ENCODE measurements at places on chromosomes 6 and 20.

- H3K27me3 ChIP-seq = no peaks in the 10 kb centered on the region
- no peak for DNase-seq
- H3K27ac ChIP-seq = no peak overlapping the region
These were observed 47.4 kb upstream of the OLIG3 start for GRCh38 chr6:137541534-137542063.

DNA sequence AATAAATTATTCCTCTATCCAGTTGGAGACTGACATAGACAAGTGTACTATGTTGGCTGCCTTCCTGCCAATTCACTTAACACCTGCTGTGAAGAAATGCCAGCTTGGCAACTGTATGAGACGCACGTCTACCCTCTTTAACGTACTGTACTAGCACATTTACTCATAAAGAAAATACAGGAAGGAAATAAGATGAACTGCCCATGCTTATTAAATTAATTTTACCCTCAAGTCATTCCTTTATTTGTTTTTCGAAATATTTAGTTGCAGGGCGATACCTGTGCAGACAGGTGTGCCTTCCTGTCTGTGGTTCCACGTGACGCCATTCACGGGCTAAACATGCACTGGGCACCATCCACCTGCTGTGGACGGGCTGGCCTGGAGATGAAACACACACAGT is 52.0 kb downstream of the PSMG4 start:
- H3K36me3 ChIP-seq = peaks cover 2% of the 10 kb centered on the region
- no peak overlapping the region for H3K4me3 ChIP-seq
- no peak for DNase-seq
- no peaks in the 10 kb centered on the region for H3K27me3 ChIP-seq
- H3K4me1 ChIP-seq = no peaks in the 10 kb centered on the region

DNA sequence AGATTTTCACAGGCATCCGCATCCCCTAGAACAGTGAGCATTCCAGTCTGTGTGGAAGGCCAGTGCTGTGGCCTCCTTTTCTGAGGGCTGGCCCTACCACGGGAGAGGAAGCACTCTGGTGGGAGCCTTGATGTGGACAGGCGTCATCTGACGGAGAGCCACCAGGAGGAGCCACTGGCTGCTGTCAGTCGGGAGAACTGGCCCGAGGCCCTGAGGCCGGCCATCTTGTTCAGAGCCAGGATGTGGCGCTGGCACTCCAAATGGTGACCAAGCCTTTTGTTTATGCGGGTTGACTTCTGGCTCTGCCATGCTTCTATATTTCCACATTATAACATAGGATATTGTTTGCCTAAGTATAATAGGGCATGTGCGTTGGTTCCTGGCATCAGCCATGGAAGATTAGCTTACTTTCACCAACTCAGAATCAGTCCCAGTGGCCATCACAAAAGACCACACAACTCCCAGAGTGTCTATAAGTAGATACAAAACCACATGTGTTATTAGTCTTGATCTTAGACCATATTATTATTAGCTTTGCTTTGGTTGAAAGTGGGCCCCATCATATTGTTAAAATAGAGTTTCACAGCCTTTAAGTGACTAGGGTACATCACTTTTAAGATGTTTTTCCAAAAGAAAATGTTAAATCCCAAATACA is 273.9 kb upstream of the TAB2 start:
- no peak overlapping the region for H3K27ac ChIP-seq
- H3K36me3 ChIP-seq = no peaks in the 10 kb centered on the region
- DNase-seq = peak; percentile 53
- H3K4me3 ChIP-seq = no peak overlapping the region

DNA sequence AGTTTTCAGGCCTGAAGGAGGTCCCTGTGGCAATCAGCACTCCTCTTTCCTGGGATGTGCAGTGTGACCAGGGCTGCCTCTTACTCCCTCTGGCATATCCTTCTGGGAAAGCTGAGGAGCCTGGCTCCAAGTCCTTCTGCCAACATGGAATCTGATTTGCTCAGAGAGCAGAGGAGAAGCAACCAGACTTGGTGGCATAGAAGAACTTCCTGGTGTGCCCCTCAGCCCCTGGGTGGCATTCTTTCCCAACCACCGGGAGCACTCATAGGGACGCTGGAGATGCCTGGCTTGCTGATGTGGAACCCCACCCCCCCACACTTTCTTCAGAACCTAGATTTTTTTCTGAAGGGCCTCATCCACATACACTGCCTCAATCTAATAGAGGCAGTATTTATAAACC is 107.6 kb upstream of the TRAF3IP2 start:
- H3K4me1 ChIP-seq = peaks cover 78% of the 10 kb centered on the region
- H3K36me3 ChIP-seq = peaks cover 47% of the 10 kb centered on the region
- peak overlapping the region; percentile 82 for H3K27ac ChIP-seq

DNA sequence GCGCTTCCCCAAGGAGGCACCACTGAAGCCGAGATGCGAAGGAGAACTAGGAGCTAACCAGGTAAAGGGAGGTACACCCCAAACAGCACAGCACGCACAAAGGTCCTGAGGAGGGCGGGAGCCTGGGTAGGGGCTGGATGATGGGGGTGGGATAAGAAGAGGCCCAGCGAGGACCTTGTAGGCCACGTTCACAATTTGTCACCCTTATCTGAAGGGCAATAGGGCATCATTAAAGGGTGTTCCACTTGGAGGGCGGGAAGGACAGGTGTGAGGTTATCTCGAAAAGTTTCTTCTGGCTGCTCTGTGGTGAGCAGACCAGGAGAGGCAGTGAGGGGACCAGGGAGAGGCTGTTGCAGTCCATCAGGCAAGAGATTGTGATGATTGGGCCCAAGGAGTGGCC is 25.6 kb downstream of the POFUT1 start:
- H3K4me3 ChIP-seq = no peak overlapping the region
- H3K4me1 ChIP-seq = peaks cover 39% of the 10 kb centered on the region
- no peak for DNase-seq
- peak overlapping the region; percentile 99 for H3K27ac ChIP-seq

DNA sequence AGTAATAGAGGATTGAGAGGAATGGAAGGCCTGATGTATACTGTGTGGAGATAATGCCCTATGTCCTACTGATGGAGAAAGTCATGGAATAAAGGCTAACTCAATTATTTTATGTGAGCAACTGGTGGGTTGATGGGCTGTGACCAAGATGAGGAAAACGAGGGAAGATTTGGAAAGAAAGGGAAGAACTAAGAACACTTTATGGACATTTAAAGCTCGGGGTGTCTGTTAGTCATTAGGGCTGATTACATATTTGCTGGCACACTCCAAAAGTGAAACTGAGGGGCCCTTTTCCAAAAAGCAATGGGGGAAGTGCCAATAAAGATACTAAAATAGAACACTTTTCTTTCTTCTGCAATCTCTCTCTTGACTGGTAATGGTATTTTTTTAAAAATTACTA is 439.5 kb downstream of the PLCB1 start:
- H3K4me3 ChIP-seq = no peak overlapping the region
- H3K4me1 ChIP-seq = no peaks in the 10 kb centered on the region
- no peaks in the 10 kb centered on the region for H3K36me3 ChIP-seq

DNA sequence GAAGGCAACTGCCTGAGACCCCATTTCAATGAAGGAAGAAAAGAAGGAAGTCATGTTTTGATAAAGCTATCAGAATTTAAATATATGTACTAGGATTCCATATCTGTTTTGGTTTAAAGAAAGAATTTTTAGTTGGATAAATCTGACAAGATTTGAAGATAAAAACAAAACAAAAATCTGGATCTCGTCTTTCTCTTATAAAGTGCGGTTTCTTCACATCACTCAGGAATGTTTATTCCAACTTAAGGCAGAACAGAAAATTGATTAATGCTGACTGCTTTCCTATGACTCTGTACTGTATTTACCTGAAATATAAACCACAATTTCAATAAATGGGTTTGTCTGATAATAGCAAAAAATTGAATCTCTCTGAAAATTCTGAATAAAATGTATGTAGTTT is 439.7 kb downstream of the RFPL4B start:
- no peaks in the 10 kb centered on the region for H3K36me3 ChIP-seq
- H3K27me3 ChIP-seq = no peaks in the 10 kb centered on the region
- DNase-seq = no peak
- H3K27ac ChIP-seq = no peak overlapping the region

DNA sequence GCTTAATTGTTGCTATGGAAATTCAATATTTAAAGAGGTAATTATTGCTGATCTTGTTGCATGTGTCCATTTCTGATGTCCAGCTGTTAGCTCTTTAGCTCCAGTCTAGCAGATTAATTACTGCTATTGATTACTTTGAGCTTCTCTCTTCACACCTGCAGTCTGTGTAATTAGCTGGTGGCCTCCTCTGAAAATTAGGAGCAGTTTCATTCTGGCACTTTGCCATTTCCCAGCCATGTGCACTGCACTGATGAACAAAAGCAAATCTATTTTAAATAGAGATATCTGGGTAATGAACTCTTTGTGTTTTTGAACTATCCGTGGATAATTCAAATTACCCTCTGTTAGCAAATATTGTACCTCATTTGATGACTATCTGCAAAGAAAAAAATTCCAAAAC is 275.9 kb downstream of the RNF144B start:
- DNase-seq = no peak
- H3K27ac ChIP-seq = no peak overlapping the region
- H3K36me3 ChIP-seq = no peaks in the 10 kb centered on the region
- H3K27me3 ChIP-seq = no peaks in the 10 kb centered on the region
- H3K4me1 ChIP-seq = no peaks in the 10 kb centered on the region
- no peak overlapping the region for H3K4me3 ChIP-seq

DNA sequence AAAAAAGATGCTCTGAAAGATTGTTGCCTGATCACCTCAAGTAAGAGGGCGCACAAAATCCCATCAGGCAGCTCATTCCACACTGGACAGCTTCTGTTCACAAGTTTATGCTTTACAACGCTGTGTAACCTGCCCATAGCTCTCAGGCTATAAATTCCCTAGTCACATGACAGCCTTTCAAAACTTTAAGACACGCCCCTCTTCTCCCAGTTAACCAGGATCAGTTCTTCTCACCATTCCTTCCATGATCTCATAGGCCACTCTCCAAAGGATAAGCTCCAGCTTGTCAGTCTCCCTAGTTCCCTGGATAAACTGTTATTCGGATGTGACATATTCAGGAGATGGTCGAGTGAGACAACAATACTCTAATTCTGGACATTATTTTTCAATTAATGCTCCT is 15.0 kb downstream of the ADNP start:
- H3K4me3 ChIP-seq = no peak overlapping the region
- peak overlapping the region; percentile 6 for H3K27ac ChIP-seq
- peaks cover 82% of the 10 kb centered on the region for H3K4me1 ChIP-seq
- no peak for DNase-seq

GRCh38 chr20:59977086-59977485 is 18.9 kb downstream of the CDH26 start:
- no peaks in the 10 kb centered on the region for H3K36me3 ChIP-seq
- no peak for DNase-seq
- H3K27me3 ChIP-seq = no peaks in the 10 kb centered on the region

- peaks cover 13% of the 10 kb centered on the region for H3K36me3 ChIP-seq
- H3K27ac ChIP-seq = no peak overlapping the region
- H3K4me1 ChIP-seq = no peaks in the 10 kb centered on the region
- no peak for DNase-seq
These were observed 10.7 kb upstream of the ADRM1 start for GRCh38 chr20:62292108-62292507.

GRCh38 chr6:113570161-113570560 is 287.0 kb upstream of the MARCKS start:
- no peak for DNase-seq
- H3K4me3 ChIP-seq = no peak overlapping the region
- no peaks in the 10 kb centered on the region for H3K36me3 ChIP-seq
- no peaks in the 10 kb centered on the region for H3K27me3 ChIP-seq

DNA sequence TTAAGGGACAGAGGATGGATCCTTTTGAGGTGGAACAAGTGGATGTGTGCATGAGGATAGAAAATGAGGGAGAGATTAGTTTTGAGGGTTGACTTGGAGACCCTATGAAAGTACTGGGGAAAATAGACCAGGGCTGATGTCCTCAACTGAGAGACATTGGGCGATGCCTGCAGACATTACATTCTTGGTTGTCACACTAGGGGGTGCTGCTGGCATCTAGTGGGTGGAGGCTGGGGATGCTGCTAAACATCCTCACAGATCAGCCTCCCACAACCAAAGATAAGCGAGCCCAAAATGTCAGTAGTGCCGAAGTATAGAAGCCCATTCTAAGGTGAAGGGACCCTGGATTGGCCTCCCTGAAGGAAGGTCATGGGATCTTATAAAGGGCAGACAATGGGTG is 63.3 kb downstream of the MOCS1 start:
- no peaks in the 10 kb centered on the region for H3K27me3 ChIP-seq
- H3K27ac ChIP-seq = no peak overlapping the region
- no peaks in the 10 kb centered on the region for H3K36me3 ChIP-seq
- H3K4me3 ChIP-seq = no peak overlapping the region
- no peaks in the 10 kb centered on the region for H3K4me1 ChIP-seq

DNA sequence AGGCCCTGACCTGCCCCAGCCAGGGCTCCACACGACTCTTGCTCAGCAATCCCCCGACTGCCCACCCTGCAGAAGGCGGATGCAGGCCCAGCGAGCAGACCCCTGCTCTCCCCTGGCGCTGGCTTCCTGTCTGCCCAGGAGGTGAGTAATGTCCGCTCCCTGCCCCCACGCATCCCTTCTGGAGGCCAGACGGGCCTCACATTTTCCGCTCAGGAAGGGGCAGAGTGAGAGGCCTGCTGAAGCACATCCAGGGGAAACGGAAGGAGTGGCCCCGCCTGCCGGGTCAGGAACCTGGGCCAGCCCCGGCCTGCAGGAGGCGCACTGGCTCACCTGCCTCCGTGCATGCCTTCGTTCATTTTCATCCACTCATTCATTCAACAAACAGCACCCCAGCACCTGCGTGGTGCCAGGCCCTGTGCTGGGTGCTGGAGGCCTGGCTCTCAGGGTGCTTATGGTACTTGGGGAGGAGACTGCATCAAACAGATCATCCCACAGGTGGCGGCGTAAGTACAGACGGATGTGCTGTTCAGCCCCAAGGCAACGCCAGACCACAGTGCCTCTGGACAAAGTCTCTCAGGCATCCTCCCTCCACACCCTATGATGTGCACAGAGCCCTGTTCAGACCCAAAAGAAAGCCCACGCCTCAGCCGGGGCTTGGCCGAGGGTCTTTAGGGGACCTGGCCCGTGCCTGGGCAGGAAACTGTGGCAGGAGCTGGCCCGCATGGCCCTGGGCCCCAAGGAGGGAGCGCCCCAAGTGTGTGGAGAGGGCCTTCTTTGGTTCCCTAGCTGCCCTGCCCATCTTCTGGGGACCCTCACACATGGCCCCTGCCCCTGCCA is 112.1 kb downstream of the ASXL1 start:
- H3K4me1 ChIP-seq = peaks cover 8% of the 10 kb centered on the region
- H3K27ac ChIP-seq = peak overlapping the region; percentile 41
- H3K36me3 ChIP-seq = peaks cover 2% of the 10 kb centered on the region
- no peaks in the 10 kb centered on the region for H3K27me3 ChIP-seq
- DNase-seq = peak; percentile 54

DNA sequence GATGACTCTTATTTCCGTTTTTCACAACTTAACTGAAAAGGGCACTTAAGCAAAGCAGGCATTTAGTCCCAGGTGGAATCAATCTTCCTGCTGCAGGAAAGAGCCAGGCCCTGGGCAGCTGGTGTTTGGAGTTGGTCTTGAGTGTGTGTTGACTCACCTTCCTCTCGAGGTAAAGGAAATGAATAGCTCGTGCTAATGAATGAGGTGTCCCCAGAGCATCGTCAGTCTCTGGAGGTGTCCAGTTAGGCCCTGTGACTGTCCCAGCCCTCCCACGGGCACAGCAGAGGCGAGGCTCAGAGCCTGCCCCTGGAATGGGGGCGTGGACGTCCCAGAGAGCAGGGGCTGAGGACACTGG is 277.7 kb downstream of the NRN1 start:
- H3K27me3 ChIP-seq = no peaks in the 10 kb centered on the region
- peaks cover 1% of the 10 kb centered on the region for H3K36me3 ChIP-seq
- H3K27ac ChIP-seq = no peak overlapping the region
- H3K4me1 ChIP-seq = no peaks in the 10 kb centered on the region
- no peak overlapping the region for H3K4me3 ChIP-seq
- DNase-seq = no peak

Data from activated naive CD4-positive, alpha-beta T cell treated with anti-CD3 and anti-CD28 coated beads for 36 hours (primary cell).